NCI-H774 (cell line): ENCODE measurements at places on chromosomes 5 and 9.

GRCh38 chr5:113513384-113514288, at the start of gene YTHDC2:
YTHDC2 (plus strand) TSS chr5:113513694; CDS start chr5:113513896, 202 bp downstream.
- peak; percentile 81 for DNase-seq

GRCh38 chr5:3429962-3430361, 165.7 kb upstream of the IRX1 start:
- no peak for DNase-seq

GRCh38 chr5:66666778-66667177, 70.6 kb downstream of the MAST4 start:
- DNase-seq, result peak; percentile 80

- DNase-seq, result no peak
Observed at GRCh38 chr9:136769710-136770191, 5.4 kb upstream of the LCN15 start.

DNA sequence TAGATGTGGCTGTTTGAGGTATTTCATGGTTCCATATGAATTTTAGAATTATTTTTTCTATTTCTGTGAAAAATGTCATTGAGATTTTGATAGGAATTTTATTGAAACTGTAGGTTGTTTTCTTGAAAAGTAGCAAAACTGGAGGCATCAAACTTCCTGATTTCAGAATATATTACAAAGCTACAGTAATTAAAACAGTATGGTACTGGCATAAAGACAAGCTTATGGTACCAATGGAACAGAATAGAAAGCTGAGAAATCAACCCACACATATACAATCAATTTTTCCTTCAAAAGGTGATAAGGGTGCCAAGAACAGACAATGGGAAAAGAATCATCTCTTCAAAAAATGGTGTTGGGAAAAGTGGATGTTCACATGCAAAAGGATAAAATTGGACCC, 197.7 kb upstream of the DAP start:
- no peak for DNase-seq
